Effector CD4-positive, alpha-beta T cell (primary cell): ENCODE measurements at places on chromosomes 13 and 19.

GRCh38 chr19:46922465-46922864 is 61.7 kb downstream of the ARHGAP35 start:
- DNase-seq = no peak

GRCh38 chr13:25988661-25989060 is 63.2 kb downstream of the SHISA2 start:
- DNase-seq = no peak

DNA sequence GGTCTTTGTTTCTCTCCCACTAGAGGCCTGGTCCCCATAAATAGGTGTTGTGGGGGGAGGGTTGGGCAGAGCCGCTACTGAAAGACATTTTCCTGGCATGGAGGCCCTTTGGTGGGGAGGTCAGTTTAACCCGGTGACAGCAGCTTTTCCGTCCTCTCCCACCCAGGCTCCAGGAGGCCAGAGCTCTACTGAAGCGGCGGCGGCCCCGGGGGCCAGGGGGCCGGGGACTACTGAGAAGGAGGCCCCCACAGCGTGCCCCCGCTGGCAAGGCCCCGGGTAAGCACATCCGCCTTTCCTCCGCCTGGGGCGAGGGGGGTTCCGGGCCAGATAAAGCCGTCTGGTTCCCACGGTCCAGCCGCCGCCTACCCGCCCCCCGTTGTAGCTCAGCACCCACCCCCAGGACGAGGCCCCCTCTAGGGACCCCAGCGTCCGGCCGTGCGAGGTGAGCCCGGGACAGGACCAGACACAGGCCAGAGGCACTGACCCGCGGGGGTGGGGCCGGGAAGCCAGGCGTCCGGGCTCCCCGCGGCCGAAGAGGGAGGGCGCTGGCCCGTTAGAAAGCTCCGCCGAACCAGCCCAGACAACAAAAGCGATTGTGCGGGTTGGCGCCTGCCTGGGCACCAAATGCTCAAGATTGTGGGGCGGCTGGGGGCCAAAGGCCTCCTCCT is 1.1 kb upstream of the LTBP4 start:
- no peak for DNase-seq

- no peak for DNase-seq
These were observed 58.6 kb upstream of the POSTN start for GRCh38 chr13:37657134-37657533.

GRCh38 chr19:38478273-38478971 is 44.9 kb downstream of the RYR1 start:
- no peak for DNase-seq

DNA sequence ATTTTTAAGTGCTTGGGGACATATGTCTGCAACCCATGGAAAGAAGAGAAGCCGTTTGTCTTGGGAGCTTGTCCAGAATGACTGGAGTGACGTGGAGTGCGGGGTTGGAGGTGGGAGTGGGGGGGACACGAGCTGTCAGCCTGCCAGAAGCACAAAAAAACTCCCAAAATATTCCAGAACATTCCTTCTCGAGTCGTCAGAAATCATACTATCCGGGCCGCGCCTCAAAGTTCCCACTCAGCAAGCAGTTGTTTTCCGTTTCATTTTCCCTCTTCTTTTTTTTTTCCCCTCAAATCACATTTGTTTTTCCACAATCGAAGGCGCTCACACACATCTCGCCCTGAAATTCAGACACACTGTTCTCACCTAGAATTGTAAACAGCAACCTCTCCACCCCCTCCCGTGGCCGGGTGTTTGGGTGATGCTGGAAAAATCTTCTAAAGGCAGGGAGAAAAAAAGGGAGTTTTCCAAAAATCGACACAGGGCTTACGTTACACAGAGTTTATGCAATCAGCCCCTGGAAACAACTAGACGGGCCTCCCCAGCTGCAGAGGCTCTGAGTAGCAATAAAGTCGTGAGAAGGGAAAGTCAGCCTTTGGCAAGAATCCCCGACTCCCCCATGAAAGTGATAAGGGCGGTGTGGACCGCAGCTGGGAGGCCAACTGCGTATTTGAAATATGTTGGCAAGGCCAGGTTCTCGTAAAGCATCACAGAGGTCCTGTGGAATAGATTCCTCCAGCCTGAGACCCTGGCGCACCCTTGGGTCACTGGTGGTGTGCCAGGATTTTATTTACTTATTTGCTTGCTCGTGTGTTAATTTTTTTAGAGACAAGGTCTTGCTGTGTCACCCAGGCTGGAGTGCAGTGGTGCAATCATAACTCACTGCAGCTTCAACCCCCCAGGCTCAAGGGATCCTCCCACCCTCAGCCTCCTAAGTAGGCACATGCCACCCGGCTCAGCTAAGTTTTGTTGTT is 31.2 kb upstream of the KLF2 start:
- DNase-seq = no peak
